ENCODE measurements at places on chromosomes 11 and 22.

GRCh38 chr11:11230802-11231562, 122.1 kb downstream of the CSNK2A3 start:
- DNase-seq = no peak

- DNase-seq = no peak
These were observed 496.0 kb downstream of the MIAT start for GRCh38 chr22:27153386-27153785.

- DNase-seq = no peak
These were observed 38.8 kb upstream of the PHF21A start for GRCh38 chr11:46160100-46160499.

GRCh38 chr11:3605771-3606203, 36.0 kb downstream of the ART5 start:
- DNase-seq = no peak

DNA sequence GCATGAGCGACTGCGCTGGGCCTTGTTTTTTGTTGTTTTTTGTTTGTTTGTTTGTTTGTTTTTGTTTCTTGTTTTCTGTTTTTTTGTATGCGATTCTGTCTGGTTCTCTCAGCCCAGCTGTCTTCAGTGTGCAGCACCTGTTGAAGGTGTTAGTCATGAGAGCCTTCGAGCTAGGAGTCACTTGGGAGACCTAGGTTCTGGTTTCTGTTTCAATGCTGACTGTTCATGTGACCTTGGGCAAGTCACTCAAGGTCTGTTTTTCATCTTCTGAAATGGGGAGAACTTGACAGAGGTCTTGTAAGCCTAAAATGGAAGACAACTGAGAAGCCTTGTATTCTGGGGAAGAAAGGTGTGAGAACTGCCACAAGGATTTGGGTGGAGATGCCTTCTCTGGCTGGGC, 1.8 kb downstream of the DCPS start:
- DNase-seq = no peak

GRCh38 chr11:57476047-57476756, 15.9 kb downstream of the RTN4RL2 start:
- DNase-seq = peak; percentile 66

GRCh38 chr11:85539029-85539689, 88.0 kb downstream of the DLG2 start:
- DNase-seq = no peak

DNA sequence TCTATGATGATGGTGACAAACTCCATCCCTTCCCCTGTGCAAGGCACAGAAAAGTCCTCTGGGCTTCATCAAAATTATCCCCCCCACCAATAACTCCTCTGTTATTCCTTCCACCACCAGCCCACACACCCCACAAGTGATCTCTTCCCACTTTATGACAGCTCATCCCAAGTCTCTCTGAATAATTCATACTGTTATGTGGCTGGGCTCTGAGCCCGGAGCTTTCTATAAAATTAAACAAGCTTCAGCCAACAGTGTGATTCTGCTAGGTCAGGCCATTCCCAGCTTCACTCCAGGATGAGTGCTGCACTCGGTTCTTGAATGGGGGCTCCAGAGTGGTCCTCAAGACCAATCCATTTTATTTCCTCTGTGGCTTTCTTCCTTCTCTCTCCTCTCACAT, 83.0 kb downstream of the INSC start:
- no peak for DNase-seq

DNA sequence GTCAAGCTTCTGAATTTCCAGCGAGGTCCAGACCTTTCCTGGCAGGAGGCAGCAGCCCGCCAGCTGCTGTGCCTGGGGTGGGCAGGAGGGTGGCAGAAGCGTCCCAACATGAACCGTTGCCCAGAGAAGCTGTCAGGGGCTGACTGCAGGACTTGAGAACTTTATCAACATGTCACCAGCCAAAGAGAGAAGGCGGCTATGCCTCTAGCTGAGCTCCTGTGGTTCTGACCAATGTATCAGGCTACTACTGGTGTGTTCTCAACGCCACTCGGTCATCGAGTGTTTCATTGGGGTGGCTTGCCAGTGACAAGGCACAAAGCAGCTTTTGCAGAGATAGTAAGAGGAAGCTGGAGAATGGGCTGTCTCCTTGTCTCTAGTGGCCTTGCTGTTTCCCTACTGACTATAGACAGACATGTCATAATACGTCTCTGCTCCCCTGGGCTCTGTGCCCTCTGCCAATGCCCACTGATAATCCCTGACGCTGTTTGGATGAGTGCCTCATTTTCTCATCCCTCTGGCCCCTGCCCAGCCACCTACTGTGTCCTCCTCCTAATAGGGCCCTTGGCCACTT, 17.6 kb upstream of the ASCC2 start:
- no peak for DNase-seq

DNA sequence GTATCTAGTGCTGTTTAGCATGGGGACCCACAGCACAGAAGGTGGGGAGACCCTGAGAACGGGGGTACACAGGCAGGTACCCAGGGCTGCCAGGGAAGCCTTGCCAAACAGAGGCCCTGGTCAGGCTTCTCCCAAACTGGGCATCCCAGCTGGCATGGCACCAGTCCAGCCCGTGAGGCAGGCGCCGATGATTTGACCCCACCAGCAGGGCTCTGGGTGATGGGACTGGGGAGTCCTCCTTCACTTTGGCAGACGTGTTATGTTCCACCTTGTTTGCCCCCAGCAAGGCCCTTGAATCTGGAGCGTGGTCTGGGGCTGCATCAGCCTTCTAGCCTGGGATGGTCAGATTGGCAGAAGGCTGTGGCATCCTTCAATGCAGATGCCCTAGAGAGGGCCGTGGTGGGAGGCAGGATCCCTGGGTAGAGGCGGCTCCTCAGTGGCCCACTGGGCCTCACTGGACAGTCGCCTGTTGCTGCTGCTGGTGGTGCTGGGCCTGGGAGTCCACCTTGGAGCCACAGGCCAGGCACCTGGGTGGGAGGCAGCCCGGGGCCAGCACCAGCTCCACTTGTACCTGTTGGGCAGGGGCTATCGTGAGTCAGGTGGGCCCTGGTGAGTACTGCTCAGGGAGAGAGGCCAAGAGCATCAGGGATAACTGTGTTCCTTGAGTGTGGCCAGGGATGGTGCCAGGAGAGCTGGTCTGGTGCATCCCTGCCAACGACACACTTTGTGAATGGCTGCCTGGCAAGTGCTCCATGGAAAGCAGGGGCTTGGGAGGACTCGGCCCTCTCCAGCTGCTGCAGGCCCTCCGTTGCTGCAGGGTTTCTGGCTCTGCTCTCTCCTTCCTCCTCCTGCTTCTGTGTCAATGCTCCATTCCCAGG, 3.3 kb downstream of the ADORA2A start:
- peak; percentile 34 for DNase-seq

- no peak for DNase-seq
These were observed 94.7 kb downstream of the SERGEF start for GRCh38 chr11:17918049-17918605.

DNA sequence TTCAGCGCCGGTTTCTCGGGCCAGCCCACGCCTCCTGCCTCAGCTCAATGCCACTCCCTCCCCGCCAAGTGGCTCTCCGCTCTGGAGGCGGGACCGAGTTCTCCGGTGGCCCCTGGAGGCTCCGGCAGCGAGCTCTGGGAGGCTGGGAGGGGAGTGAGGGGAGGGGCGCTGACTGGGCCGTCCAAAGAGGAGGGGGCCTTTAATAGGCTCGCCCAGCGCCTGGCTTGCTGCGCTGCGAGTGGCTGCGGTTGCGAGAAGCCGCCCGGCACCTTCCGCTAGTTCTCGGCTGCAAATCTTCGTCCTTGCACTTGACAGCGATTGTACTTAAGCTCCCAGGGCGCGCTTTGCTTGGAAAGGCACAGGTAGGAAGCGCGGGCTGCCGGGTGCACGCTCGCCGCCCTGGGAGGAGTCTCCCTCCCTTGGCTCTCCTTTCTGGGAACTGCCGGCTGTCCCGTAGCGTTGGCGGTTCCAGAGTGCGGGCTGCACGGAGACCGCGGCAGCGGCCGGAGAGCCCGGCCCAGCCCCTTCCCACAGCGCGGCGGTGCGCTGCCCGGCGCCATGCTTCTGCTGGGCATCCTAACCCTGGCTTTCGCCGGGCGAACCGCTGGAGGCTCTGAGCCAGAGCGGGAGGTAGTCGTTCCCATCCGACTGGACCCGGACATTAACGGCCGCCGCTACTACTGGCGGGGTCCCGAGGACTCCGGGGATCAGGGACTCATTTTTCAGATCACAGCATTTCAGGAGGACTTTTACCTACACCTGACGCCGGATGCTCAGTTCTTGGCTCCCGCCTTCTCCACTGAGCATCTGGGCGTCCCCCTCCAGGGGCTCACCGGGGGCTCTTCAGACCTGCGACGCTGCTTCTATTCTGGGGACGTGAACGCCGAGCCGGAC, at the start of gene ADAMTS15:
ADAMTS15 (plus strand) TSS at position 230 of the 894 bp plus-strand sequence; CDS start at position 559, 329 bp downstream.
- peak; percentile 65 for DNase-seq

DNA sequence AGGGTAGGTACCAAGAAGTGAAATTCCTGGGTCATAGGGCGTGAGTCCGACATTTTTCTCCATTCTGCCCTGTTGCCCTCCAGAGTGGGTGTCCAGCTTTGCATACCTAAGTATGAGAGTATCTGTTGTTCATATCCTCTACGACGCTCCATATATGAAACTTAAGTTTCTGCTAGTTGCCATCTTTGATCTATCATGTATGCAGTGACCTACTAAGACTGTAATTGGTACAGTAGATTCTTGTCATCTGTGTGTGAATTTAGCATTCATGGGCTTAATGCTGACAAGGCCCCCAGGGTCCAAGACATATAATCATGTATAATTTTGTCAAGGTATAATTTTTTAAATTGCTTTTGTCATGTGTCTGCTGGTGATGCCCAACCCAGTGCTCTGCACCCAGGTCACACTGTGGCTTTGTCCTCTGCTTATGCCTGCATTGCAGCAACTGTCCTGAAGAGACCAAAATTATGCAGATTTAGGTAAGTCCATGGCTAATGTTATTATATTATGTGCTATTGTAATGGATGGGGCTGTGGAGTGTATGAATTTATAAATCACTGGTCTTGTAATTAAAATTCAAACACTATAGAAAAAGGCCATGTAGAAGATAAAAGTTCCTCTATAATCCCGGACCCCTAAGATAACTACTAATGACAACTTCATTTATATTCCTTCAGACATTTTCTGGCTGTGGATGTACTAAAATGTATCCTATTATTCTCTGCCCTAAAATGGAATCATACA, 12.2 kb downstream of the NEAT1 start:
- no peak for DNase-seq

GRCh38 chr11:108115500-108116140, 5.7 kb upstream of the ACAT1 start:
- no peak for DNase-seq

- DNase-seq = no peak
These were observed 58.7 kb upstream of the SLN start for GRCh38 chr11:107770551-107770951.

DNA sequence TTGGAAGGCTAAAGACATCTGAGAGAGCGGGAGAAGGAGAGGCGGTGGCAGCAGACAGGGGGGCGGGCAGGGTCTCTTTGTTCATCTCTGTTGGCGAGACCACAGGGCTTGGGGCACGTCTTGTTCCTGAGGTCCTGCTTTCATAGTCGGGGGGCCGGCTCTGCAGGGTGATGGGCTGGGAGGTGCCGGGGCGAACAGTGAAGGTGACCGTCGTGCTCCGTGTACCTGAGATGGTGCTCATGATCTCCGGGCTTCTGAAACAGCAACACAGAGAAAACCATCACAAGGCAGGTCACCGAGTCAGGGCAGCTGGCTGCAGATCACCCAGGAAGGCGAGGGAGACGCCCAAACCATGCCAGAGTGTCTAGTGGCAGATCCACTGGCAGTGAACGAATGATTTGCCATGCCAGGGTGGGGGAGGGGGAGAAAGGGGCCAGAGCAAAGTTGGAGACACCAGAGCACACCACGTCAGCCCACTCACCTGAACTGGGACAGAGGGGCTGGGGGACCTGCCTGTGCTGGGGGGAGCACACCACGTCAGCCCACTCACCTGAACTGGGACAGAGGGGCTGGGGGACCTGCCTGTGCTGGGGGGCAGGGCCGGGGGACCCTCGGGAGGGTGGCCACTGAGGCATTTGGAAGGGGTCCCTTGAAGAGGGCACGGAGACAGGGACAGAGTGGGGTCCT, 75.0 kb downstream of the CTTN start:
- no peak for DNase-seq

DNA sequence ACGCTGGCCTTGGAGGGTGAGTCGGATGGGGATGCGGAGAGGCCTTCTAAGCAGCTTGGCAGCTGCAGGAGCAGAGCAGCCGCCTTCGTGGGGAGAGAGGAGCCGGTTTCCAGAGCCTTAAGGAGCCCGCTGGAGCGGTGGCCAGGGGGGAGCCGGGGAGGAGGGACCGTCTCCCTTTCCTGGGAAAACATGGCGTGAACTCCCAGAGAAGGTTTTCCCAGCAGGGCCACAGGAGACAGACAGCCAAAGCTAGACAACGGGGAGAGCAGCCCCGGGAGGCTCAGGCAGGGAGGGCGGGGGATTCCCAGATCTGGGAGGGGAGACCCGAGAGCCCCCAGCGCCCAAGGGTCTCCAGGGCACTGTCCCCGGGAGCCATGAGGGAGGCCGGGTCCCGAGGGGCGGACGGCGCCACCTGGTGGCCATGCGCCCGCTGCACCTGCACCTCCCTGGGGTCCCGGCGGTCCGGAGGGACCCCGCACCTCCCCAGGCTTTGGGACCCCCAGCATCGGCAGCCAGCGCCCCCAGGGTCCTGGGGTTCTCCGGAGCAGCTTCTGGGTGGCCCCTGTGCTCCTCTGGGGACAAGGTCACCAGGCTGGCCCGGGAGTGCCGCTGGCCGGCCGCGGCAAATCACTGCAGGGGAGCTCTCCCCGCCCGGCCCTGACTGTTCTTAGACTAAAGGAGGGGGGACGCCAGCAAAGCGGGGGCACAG, 2.4 kb upstream of the SYT8 start:
- DNase-seq = peak; percentile 86

GRCh38 chr11:95135155-95135554, 45.5 kb downstream of the ENDOD1 start:
- no peak for DNase-seq
